ENCODE measurements at places on chromosomes 6 and 20. TPM values are rescaled to one million over a fixed set of nuclear protein-coding genes. Genes with fewer than 3 reads are reported as not detected.
A peak's percentile ranks its signal among the peaks of the same experiment; 100 is the strongest.

DNA sequence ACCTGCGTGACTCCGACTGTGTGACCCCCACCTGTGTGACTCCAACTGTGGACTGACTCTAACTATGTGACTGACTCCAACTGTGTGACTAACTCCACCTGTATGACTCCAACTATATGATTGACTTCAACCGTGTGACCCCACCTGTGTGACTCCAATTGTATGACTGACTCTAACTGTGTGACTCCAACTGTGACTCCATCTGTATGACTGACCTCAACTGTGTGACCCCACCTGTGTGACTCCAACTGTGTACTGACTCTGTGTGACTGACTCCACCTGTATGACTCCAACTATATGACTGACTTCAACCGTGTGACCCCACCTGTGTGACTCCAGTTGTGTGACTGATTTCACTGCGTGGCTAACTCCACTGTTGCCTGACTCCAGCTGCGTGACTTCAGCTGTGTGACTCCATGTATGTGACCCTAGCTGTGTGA, 38.6 kb downstream of the SYNJ2 start:
- no peak for DNase-seq

GRCh38 chr6:88919032-88919431, 44.4 kb downstream of the RNGTT start:
- no peak for DNase-seq

GRCh38 chr6:87473419-87473903, 687 bp downstream of the SLC35A1 start:
- DNase-seq, result no peak

DNA sequence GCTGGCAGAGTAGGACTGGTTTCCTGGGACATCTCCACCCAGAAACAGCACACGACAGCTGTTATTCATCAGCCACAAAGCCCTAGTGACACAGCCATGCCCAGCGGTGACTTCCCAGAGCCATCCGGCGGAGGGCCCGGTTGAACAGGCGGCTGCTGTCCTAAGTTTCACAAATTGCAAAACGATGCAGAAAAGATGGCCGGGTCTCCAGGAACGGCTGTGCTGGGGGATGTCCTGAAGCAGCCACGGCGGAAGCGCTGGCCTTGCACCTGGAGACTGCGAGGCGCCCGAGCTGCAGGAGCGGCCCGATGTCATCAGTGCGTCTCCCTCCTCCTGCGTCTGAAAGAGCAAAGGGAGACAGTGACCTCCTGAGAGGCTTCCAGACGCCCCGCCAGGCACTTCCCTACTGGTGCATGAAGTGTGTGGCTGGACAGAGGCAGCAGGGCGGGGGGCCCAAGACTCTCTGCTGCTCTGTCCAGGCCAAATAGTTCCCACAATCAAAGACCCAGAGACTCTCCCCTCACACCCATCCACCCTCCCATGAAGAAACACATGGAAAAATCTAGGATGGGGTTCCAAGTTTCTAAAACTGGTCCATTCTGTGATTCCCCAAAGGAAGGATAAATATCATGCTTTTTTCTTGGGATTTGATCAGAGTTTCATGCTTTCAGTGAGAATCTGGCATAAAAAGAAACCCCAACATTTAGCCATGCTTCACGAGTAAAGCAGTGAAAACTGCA, 44.0 kb downstream of the SSR1 start:
- no peak for DNase-seq

DNA sequence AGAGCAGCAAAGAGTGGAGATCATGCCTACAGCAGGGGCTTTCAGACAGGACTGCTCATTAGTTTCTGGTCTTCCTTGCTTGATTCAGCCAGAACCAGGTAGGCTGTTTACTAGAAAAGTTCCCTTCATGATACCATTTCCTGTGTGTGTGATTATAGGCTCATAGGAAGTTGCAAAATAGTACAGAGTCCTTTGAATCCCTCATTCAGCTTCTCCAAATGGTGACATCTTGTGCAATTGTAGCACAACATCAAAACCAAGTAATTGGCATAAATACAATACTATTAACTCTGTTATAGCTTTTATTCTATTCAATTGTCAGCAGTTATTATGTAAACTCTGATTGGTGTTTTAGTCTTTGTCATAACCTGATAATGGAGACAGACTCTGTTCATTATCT, 347.3 kb upstream of the CDH4 start:
- DNase-seq, result no peak

- no peak for DNase-seq
Measured at GRCh38 chr6:25346064-25346463, 66.9 kb downstream of the CARMIL1 start.

DNA sequence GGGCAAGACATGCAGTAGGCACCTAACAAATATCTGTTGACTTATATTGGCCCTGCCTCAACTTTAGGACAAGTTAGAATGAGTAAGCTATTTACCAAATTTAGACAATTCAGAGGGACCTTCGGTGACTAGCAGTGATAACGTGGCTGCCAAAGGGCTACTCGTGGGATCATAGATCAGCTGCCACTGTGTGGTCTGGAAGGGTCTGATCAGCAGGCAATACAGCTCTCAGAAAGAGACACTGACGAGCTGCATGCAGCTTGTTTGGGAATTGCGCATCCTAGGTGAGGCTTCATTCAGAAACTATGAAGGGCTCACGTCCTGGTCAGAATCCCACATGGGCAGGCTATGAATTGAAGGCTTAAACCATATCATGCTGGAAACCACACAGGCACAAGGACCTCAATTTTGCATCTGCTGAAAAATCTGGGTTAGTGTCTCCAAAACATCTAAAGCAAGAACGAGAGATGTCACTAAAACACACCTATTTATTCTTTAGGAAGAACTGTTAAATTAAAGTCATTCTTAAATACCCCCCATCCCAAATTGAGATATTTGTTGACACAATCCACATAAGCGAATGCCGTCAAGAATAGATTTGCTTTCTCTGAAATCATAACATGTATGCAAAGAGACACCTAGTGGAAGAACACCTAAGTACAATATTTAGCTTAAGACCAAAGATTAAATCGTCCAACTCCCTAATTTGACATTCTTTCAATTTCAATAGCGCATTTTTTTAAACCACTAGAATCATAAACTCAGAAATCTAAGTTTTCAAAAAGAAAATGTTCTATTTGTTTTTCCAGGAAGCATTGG, 79.6 kb downstream of the IPCEF1 start:
- DNase-seq, result no peak

GRCh38 chr6:90610301-90610750, 23.5 kb upstream of the MAP3K7 start:
- DNase-seq, result peak; percentile 47

GRCh38 chr6:167397712-167398111, 72.8 kb downstream of the TTLL2 start:
- no peak for DNase-seq

DNA sequence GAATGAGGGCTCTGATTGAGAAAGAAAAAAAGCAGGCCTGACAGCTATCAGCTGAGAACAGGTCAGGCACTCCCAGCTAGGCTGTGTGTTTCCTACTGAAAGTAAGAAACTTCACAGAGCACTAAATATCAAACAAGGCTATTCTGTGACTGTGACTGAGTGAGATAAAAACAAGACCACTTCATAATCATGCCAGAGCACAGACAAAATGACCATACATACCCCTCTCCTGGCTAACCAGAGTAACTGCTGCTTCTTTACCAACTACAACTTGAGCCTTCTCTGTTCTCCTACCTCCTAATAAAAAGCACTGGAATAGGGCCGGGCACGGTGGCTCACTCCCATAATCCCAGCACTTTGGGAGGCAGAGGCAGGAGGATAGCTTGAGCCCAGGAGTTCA, 6.8 kb upstream of the BTN1A1 start:
- no peak for DNase-seq

- DNase-seq, result no peak
Measured at GRCh38 chr6:44575644-44576043, 188.1 kb downstream of the CDC5L start.

- DNase-seq, result no peak
Measured at GRCh38 chr6:168376811-168377483, 57.4 kb upstream of the DACT2 start.

GRCh38 chr6:81797591-81797990, 45.1 kb upstream of the TENT5A start:
- no peak for DNase-seq

- DNase-seq, result no peak
Measured at GRCh38 chr6:168128631-168129291, 49.7 kb upstream of the FRMD1 start.

DNA sequence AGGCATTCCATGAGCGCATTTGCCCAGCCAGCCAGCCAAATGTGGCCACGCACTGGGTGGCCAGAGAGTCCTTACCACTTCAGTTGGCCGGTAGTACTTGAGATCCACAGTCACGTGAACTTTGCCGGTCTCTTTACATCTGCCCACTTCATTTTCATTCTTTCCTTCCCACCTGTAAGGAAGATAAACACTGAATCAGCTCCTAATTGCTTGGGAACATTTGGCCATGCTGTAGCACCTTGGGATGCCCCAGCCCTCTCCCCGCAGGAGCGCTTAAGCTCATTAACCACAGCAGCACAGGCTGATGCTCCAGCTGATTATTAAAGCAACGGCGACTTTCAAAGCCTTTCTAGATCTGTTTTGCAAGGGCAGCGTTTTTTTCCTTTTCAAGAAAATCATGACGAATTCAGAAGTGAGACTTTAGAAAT, 116.6 kb downstream of the FOXC1 start:
- DNase-seq, result no peak

GRCh38 chr6:118720125-118720473, 68.7 kb upstream of the CEP85L start:
- DNase-seq, result no peak

- peak; percentile 49 for DNase-seq
Measured at GRCh38 chr6:39847221-39847620, 55.0 kb downstream of the DAAM2 start.

DNA sequence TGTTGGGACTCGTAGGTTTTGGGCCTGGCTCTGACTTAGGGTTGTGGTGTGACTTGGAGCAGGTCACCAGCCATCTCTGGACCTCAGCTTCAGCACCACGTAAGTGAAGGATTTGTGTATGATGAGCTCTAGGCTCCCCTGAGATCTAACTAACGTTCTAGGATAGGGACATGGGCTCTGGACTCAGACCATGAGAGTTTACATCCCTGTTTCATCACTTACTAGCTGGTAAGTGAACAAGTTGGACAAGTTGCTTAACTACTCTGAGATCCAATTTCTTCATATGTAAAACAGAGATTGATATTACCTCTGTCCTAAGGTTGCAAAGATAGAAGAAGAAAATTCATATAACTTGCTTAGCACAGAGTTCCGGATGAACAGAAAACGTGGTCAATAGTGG, 20.3 kb upstream of the PNPLA1 start:
- DNase-seq, result no peak

GRCh38 chr20:24337069-24337468, 132.4 kb upstream of the SYNDIG1 start:
- no peak for DNase-seq

GRCh38 chr6:153944201-153944600, 94.8 kb upstream of the OPRM1 start:
- no peak for DNase-seq

DNA sequence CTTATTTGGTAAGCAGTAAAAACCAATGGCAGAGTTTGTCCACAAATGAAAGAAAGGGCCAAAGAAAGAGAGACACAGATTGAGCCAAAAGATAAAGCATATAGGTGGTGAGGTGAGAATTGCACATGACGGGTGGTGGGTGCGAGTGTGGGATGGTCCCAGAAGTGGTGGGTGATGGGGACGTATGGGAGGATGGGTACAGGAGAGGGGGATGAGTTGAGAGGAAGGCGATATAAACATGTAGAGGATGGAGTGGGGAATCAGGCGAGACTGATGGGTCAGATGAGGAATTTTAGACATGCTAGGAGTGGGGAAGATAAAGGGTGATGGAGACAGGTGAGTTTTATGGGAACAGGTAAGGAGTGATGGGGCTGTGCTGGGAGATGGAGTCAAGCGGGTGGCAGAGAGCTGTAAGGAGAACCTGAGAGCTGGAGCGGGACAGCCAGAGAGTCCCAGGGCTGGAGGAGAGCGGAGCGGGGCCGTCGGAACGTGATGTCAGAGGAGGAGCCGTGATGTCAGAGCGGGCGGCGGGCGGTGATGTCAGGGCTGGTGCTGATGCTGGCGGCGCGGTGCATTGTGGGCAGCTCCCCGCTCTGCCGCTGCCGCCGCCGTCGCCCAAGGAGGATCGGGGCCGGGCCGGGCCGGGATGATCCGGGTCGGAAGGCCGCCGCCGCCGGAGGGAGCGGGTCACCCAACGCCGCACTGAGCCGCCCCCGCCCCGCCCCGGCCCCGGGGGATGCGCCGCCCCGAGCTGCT, at the start of gene TTBK1:
TSS of gene TTBK1 (plus strand) at position 574 of the 756 bp plus-strand sequence. CDS start 3,180 bp downstream, outside the sequence.
- DNase-seq, result no peak

DNA sequence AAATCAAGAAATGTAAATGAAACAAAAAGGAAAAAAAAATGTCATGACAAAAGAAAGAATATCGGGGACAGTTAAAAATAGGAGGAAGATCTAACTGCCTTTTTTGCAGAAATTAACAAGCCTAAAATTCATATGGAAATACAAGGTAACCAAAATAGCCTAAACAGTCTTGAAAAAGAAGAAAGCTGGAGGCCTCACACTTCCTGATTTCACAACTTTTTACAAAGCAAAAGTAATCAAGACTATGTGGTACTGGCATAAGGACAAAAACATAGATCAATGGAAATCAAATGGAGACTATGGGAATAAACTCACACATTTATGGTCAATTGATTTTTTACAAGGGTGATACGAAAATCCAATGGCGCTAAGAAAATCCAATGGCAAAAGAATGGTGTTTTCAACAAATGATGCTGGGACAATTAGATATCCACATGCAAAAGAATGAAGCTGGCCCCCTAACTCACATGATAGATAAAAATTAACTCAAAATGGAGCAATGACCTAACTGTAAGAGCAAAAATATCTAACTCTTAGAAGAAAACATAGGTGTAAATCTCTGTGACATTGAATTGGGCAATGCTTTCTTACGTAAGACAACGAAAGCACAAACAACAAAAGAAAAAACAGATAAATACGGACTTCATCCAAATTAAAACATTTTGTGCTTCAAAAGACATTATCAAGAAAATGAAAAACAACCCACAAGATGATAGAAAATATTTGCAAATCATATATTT, 24.5 kb downstream of the MAP3K5 start:
- no peak for DNase-seq

DNA sequence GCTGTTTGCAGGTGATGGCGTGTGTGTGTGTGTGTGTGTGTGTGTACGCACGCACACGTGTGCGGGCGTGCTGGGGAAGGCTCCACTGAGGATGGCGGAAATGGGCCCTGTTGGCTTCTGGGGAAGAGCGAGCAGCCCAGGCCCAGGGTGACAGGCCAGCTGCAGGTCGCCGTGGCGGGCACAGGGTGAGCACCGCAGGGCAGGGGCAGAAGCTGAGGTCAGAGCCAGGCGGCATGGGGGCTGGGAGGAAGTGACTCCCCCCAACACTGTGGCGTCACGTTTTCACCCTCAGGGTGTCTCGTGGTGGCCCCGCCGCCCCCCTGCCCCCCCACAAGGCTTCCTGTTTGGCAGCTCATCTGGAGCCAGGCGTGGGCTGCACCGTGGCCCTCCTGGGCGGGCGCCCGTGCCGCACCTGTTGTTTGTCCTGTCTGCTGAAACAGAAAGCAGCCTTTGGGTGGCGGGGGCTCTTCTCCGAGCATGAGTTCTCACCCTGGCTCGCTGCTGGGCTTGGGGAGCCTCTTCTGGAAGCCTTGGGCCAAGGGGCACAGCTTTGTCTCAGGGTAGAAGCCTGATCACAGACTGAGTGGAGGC, 7.1 kb downstream of the RBM38 start:
- no peak for DNase-seq

Gene IL20RA
- polyA plus RNA-seq, result 40.5 TPM

Gene GJA10
- not detected for polyA plus RNA-seq

Gene PGBD1
- 6.0 TPM for polyA plus RNA-seq

Gene BHLHE23
- polyA plus RNA-seq, result not detected

Gene TNF
- polyA plus RNA-seq, result 0.12 TPM

Gene ANGPT4
- 0.18 TPM for polyA plus RNA-seq

Gene CLIC1
- polyA plus RNA-seq, result 116 TPM

Gene CLPSL2
- polyA plus RNA-seq, result not detected
